ENCODE measurements at places on chromosomes 16 and 17.

DNA sequence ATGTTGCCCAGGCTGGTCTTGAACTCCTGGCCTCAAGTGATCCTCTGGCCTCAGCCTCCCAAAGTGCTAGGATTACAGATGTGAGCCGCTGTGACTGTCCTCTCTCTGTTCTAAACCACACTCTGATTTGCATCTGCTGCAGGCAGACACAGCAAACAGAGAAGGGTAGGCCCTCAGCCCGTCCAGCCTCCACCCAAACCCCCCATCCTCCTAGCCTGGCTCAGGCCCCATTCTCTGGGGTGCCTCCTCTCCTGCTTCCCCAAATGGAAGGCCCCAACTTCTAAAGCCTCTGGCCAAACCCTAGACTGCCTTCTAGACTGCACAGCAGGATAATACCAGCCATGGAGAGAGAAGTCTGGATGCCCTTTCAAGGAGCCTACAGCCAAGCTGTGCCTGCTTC, 4.1 kb upstream of the GFAP start:
- DNase-seq = no peak

DNA sequence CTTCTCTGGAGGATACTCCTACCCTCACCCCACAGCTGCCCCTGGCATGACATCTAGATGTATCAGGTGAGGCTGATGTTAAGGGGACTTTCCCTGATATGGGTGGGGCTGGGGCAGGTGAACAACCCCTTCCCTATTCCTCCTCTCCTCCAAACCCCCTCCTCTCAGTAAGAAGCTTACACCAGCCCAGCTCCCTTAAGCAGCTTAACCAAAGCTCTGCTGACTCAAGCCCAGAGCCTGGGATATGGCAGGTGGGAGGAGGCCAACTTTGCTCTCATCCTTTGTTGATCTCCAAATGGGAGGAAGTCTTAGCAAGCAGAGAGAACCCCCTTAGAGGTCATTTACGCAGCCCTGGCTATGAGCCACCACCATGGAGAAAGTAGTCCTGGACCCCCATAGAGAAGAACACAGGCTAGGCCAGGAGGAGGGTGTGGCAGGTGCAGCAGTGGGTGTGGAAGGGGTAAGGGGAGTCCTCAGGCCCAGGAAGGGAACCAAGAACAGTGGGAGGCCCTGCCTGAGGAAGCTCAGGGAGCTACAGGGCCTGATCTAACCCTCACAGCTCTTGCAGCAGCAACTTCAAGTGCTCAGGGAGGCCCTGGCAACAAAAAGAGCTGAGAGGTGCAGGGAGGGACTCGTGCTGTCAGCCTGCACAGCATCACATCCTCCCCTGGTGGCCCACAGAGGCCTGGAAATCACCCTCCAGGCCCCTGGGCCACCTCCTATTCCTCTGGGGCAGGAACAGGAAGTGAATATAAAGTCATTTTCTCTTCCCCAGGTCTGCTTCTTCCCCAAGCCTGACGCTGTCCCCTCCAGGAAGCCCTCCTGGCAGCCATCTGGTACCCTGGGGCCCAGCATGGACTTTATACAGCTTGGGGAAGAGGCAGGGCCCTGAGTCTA, 2.9 kb downstream of the UNC119 start:
- DNase-seq = no peak

DNA sequence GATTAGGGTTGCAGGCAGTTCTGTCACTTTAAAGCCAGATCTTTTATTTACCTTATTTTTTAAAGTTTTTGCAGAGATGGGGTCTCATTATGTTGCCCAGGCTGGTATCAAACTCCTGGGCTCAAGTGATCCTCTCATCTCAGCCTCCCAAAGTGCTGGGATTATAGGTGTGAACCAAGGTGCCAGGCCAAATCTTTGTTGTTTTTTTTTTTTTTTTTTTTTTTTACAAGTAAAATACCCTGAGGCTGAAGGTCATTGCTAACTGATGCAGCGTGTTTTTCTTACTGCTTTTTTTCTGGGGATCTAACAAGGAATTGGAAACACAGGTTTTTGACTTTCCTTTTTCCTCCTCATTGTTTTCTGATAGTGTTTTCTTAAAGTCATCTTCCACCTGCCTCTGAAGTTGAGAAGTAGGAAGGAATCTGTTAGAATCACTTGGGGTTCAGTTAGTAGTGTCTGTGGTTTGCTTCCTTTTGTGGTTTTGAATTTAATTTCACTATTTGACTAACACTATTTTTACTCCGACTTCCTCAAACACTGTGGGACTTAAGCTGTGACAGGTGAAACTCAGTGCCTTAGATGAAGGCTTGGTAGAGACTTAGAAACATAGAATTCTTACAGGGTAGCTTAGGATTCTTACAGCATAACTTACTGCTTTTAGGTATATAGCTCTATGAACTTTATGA, 22.2 kb downstream of the CLTC start:
- no peak for DNase-seq

GRCh38 chr16:58026705-58027160, 1.2 kb downstream of the MMP15 start:
- DNase-seq = no peak

GRCh38 chr16:57105184-57105583, 12.8 kb downstream of the CPNE2 start:
- no peak for DNase-seq

DNA sequence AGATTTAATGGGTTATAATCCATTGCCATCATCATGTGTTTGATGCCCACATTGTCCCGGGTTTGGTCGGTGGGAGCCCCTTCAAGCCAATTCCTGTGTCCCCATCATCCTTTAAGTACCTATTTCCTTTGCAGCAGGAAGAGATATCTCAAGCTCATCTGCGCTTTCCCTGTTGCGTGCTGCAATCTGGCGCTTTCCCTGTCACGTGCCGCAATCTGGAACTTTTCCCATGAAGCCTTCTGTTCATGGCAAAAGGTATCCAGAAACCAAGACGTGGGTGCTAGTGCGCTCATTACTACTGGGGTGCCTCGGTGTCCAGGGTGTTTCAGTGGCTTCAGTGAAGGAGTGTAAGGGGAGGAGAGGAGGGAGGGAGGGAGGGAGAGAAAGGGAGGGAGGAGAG, 174.6 kb upstream of the ZNF469 start:
- no peak for DNase-seq

DNA sequence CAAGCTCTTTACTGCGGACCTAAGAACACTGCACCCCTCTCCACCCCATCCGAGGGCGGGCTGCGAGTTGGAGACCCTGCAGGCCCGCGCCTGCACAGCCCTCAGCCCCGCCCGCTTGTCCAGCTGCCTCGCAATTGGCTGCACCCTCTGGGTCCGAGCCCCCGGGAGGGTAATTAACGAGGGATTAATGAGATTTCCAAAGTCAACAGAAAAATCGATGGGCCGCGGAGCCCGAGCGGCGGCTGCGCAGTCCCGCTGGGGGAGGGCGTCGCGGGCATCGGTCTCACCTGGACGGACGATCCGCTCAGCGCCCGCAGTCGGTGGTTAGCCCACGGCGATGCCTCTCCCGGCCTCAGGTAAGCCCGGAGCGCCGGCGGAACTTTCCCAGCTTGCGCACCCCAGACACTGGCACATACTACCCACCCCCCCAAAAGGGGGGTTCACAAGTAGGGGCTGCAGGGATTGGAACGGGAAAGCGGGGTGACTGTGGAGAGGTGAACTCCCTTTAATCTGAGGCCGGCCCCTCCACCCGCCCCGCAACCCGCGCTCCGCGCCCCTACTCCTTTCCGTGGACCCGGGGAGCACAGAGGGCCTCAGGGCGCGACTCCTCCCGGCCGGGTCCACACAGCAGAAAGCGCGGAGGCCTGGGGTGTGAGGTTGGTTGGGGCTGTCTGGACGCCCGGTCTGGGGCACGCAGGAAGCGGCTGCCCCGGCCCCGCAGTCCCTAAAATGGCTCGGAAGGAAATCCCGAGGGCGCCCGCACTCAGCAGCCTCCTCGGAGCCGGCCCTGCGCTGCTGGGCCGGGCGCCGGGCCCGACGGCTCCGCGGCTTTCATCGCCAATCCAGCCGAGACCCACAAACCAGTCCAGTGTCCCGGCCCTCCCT, at the start of gene OTOP3:
Gene OTOP3 (plus strand): TSS at position 314 of the 885 bp plus-strand sequence. CDS start 24 bp downstream, at position 338.
- no peak for DNase-seq

GRCh38 chr17:58191241-58191896, 1.2 kb upstream of the EPX start:
- DNase-seq = no peak

GRCh38 chr16:69444873-69445517, 20.6 kb downstream of the CYB5B start:
- no peak for DNase-seq

GRCh38 chr17:74325743-74326379, at the start of gene KIF19:
Gene KIF19, plus strand, starts transcription at chr17:74326226. Its CDS starts 124 bp downstream, at chr17:74326350.
- DNase-seq = peak; percentile 27

GRCh38 chr16:14131774-14132695, 60.9 kb downstream of the MRTFB start:
- DNase-seq = no peak

DNA sequence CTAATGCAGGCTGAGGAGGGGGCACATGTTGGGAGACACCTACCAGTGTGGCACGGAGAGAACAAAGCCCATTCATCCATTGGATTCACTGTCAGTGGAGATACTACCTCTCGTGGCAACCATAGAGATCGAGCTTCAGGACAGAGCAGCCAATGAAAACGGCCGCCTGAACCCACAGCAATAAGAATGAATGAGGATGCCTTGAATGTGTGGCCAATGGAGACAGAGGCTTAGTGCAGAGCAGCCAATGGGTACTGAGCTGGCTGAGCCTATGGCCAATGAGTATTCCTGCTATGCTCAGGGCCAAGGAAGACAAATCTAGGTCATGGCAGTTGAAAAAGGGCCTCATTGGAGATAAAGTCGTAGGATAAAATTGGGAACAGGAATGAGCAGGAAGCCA, 10.9 kb downstream of the ARHGEF15 start:
- no peak for DNase-seq

DNA sequence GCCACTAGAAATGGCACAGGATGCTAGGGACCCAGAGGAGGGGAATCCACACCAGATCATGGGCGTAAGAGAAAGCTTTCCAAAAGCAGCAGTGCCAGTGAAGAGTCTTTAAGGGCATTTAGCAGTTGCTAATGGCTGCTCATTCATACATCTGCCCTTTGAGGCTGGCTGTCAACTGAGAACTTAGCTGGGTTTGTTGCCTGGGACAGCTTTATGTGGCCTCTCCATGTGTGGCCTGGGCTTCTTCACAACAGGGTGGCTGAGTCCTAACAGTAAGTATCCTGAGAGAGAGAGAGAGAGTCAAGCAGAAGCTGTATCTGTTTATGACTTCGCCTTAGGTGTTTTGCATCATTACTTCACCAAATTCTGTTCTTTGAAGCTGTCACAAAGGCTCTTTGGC, 286.1 kb upstream of the KCNJ16 start:
- DNase-seq = no peak

- DNase-seq = no peak
These were observed 17.7 kb downstream of the VASN start for GRCh38 chr16:4389051-4389955.

DNA sequence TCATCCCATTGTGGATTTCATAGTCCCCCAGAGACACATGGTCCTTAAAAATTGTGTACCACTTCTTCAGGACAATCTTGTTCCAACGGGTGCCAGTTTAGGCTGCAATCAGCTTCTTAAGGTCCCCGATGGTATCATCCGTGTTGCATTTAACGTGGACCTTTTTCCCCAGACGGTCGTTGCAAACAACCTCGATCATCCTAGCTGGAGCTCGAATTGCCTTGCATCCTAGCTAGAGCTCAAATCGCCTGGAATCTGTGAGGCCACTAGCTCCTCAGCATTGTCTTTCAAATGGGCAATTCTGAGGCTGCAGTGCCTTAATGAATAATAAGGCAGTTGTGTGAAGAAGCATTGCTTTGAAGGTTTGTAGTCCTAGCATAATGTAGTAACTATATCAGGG, 37.7 kb upstream of the RHBDL3 start:
- no peak for DNase-seq

DNA sequence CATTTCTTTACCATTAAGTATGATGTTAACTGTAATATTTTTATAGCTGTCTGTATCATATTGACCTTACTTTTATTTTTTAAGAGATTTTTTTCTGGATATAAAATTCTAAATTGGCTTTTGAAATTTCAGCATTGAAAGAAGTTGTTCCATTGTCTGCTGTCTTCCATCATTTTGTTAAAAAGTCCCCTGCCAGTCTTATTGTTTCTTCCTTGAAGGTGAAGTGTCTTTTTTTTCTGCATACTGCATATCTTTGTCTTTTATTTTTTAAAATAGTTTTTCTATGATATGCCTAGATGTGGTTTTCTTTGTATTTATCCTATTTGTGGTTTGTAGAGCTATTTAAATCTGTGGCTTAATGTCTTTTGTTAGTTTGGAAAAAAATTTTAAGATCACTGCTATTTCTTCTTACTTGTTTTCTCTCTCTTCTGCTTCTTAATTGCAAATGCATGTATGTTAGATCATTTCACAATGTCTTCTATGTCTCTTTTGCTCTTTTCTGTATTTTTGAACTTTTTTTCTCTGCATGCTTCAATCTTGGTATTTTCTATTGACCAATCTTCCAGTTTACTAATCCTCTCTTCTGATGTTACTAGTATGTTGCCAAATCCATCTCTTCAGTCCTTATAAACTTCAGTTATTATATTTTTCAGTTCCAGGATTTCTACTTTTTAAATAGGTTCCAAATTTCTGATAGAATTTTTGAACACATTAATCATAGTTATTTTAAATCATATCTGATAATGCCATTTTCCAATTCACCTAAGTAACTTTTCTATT, 20.2 kb downstream of the IL21R start:
- DNase-seq = no peak

GRCh38 chr17:58760248-58760647, 4.6 kb downstream of the PPM1E start:
- no peak for DNase-seq

- DNase-seq = no peak
These were observed 77.8 kb downstream of the ZNF778 start for GRCh38 chr16:89295071-89295900.

GRCh38 chr17:9805769-9806168, 14.4 kb upstream of the DHRS7C start:
- no peak for DNase-seq

DNA sequence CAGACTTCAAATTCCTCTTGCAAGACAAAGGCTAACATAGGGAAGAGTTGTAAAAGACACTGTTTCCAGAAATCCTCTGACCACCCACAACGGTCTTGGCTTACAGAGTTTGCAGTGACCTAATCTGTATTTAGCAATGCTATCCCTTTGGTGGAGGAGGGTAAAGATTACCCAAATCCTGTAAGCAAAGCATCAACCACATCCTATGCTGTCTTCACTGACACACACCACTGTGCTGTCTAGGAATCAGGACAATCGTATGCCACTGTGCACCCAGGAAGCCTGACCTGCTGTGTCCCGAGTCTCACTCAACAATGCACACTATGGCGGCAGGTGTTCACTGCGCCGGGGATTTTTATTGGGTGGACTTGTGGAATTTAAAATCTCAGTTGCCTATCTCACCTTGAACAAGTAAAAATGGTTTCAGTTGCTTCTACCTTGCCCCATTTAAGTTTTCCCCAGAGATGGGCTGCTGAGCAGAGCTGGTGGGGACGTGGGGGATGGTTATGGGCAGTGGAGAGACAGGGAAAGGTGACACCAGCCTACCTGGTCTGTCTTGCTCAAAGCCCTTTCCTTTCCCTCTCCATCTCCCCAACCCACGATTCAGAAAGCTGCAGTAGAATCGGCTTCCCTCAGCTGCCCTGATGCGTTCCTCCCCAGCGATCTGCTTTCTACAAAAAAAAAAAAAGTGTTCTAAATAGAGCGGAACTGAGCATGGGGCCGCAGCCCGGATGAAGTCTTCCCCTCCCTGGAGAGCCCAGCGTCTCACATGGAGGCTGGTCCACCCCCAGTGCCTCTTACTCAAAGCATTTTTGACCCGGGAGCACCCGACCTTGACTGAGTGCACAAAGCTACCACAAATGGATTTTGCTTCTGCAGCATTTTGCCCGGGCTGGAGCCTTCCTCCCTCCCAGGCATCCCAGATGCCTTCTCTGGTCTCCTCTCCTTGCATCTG, 271.5 kb downstream of the SOX9 start:
- no peak for DNase-seq
